HL-60 (cell line): ENCODE measurements at places on chromosomes 12 and 14.

GRCh38 chr12:112747501-112747900, 44.0 kb upstream of the RPH3A start:
- no peak for DNase-seq

DNA sequence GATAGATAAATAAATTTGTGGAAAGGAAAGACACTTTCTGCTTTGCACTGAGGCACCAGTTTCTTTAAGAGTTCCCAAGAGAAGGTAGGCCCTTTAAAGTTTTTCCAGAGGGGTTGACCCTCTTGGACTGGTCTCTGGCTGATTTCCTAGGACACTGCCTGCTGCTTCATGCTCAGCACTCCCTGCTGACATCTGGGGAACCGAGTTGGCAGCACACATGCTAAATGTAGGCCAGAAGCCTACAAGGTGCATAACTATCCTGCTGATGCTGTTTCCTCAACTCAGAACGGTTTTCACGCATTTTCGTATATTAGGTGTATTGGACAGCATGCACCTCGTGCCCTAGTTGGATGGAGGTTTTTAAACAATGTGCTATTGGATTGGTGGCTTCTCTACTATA, 887.2 kb upstream of the SEL1L start:
- DNase-seq, result no peak

DNA sequence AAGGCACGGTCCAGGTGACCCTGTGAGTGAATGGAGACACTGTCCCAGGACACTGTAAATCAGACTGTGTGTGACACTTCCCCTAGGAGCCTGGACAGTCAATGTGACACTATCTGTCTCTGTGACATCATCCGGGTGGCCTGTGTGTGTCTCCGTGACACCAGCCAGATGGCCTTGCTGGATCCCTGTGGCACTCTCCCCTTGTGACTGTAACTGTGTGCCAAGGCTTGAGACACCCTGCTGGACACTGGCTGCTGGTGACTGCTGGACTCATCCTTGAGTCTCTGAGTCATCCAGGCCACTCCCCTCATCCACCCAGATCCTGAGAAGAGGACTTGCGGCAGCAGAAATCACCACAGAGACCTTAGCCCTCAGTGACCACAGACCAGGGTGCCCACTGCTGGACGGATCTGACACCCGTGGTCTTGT, 51.6 kb downstream of the MVK start:
- no peak for DNase-seq

- no peak for DNase-seq
These were observed 133.5 kb downstream of the FOXN3 start for GRCh38 chr14:89283327-89284060.

DNA sequence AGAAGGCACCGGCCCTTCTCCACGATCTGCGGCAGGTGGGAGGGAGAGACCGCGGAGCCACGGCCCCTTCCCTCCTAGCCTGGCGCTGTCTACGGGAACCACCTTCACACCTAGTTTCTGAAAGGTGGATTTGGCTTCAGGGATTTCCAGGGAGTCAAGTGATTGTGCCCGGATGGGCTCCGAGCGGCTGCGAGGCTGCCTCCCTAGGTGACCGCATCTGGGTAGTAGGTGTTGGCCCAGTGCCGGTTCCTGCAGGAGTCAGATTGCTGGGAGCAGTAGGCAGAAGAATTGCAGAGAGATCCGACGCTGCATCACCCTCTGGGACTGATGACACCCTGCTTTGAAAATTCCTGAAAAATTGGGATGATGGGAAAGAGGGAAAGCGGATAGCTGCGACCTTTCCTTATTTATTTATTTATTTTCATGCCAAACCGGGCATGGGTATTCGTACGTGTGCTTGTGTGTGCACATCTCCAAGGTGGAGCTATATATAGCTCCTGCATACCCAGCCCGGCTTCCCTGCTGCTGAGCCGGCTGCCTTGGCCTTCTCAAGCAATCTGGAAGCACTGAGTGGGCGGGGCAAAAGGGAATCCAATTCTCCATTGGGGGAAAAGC, 1.1 kb downstream of the CNTN1 start:
- DNase-seq, result no peak

GRCh38 chr14:49769171-49769570, 1.2 kb downstream of the KLHDC2 start:
- DNase-seq, result no peak

DNA sequence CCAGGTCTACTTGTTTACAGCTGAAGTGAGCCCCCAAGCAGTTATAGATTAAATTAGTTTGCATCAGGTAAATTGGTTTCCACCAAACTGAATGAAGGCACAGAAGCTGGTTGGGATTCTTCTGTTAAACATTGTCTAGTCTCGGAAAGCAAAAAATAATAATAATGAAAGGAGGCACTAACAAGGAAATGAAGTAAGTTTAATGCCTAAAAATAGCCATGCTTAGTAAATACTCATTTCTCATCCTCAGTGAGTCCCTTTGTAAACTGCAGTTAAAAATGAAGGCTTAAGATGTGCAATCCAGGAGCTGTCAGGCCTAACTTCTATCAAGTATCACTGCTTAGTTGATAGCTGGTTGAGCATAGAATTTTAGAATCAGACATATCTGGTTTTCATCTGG, 113.5 kb downstream of the BTG1 start:
- DNase-seq, result no peak
